ENCODE measurements at places on chromosomes 2 and 18.

GRCh38 chr2:177970670-177971454 is 101.7 kb downstream of the PDE11A start:
- no peak for DNase-seq

GRCh38 chr2:64228126-64228678 is 84.0 kb upstream of the PELI1 start:
- DNase-seq = peak; percentile 99

GRCh38 chr2:185127412-185127811 is 529.1 kb downstream of the ZNF804A start:
- no peak for DNase-seq

- no peak for DNase-seq
These were observed 351.0 kb downstream of the PIK3C3 start for GRCh38 chr18:42305869-42306593.

DNA sequence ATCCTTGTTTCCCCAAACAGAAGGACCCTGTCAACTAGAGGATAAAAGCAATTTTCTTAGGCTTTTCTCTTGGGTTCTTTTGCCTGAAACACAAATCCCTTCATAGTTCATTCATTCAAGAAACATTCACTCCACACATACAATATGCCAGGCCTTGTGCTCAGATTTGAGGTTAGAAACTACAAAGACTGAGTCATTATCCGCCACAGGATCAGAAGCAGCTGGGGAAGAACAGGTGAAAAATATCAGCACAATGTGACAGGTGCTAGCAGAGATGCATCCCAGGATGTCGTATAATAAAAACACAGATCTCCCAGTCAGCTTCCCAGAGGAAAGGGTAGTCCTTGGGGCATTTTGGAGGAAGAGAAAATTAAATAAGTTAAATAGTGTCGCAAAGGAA is 172.4 kb downstream of the LRATD1 start:
- no peak for DNase-seq

DNA sequence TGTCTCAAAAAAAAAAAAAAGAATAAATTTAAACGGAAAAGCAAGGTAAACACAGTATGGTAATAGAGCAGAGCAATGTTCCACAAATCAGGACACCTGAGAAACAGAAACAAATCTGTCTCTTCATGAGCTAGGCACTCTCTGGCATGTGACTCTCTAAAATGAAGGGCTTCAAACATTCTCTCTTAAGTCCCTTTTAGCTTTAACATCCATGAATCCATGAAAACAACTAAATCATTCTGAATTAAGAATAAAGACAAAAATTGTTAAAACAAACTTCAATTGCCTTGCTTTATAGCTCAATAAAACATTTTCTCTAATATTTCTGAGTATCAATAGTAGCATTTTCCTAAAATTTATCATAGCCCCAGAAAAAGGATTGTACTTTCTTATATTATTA is 132.1 kb downstream of the NBAS start:
- no peak for DNase-seq

DNA sequence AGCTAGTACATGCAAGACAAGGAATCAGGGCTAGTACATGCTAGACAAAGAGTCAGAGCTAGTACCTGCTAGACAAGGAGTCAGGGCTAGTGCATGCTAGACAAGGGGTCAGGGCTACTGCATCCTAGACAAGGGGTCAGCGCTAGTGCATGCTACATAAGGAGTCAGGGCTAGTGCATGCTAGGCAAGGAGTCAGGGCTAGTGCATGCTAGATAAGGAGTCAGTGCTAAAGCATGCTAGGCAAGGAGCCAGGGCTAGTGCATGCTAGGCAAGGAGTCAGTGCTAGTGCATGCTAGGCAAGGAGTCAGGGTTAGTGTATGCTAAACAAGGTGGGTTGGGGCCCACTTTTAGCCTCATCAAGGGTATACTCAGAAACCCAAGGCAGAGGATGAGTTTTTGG is 90.1 kb upstream of the FAM136A start:
- DNase-seq = no peak

- no peak for DNase-seq
These were observed 81.5 kb upstream of the MAP3K20 start for GRCh38 chr2:172993931-172994717.

DNA sequence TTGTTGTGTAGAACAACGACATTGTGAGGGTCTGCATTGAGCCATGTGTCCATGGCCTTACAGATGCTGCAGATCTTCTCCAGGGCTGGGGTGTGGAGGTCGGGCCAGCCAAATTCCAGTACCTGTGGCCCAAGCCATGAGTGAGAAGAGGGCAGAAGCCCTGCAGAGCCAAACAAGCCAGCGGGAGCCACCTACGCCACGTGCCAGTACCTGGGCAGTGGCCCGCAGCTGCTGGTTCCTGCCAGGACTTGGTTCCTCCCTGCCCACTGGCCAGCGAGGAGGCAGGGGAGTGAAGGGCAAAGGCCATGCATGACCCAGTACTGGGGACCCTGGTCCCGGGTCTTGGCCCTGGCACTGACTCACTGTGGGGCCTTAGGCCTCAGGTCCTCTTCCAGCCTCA is 109.4 kb downstream of the TNS1 start:
- no peak for DNase-seq

DNA sequence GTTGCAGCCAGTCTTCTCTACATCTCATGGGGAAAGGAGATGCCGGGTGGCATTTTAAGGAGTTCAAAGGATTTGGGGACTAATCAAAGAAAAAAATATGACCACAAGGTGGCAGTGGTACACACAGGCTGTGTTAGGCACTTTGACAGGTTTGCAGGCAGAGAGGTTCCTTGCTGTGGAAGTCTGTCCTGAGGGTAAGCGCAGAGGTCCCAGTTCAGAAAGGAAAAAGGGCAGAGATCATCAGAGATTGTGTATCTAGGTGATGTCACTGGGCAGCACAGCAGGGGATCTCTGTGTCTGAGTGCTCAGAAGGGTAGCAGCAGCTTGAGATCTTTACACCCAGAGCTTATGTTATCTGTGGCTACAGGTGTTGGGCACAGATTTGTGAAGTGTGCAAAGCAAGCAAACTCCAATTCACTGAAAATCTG is 231.4 kb downstream of the LRRTM1 start:
- peak; percentile 91 for DNase-seq

GRCh38 chr2:86398500-86399474 is 42.4 kb upstream of the KDM3A start:
- no peak for DNase-seq

DNA sequence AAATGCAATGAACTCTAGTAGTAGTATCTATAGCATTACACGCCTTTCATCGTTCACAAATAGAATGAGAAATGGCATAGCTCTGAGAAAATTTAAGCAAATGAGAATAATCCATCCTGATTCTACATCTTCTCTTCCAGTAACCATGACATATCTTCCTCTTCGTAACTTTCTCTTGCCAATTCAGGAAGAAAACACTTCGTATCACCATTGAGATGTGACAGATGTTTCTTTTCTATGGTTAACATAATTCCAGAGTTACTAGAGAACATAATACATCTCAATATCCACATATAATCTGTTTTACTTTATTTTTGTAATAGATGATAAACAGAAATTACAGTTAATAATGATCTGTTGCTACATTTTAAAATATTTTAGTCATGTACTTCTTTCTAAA is 1527.4 kb downstream of the LRP1B start:
- DNase-seq = no peak

GRCh38 chr2:28638102-28638501 is 113.5 kb upstream of the PPP1CB start:
- DNase-seq = no peak

DNA sequence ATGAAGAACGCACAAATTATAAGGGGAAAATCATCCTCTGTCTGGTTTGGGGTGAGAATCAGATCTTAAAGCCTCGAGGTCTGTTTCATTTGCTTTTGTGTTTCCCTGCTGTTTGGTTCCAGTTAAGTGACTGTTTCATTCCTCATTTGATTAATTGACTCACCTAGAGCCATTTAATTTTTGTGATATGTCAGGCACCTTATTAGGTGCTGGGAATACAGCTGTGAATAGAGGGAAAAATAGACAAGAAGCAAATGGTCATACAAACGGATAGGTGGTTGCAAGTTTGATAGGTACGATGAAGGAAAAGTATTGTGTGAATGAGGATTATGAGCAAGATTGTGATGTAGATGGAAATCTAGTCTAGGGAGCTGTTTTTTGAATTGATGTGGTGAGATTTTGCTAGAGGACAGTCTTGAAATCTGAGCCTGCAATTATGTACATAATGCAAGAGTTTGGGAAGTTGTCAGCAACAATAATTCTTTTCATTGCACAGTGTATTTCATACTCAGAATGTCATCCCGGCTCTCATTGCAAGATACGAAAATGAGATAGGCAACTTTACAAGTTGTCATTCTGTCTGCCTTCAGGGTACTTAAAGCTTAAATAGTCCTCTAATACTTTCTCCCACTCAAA is 2.2 kb downstream of the ACSL3 start:
- DNase-seq = no peak

DNA sequence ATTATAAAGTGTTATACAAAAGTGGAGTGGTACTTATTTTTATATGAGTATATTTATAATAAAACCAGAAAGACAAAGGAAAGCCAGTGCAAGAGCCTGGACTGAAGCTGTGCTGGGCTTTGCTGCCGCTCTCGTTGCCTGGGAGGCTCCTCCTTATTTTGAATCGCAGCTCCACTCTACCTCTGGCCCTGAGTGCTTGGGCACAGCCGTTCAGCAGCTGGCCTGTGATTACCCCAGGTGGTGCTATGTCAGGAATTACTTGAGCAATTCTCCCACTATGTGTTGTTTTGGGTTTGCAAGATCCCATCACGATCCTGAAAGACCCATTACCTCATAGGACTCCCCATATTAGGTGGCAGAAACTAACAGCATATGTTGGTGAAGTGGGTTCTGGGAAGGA is 53.0 kb upstream of the LCLAT1 start:
- no peak for DNase-seq

DNA sequence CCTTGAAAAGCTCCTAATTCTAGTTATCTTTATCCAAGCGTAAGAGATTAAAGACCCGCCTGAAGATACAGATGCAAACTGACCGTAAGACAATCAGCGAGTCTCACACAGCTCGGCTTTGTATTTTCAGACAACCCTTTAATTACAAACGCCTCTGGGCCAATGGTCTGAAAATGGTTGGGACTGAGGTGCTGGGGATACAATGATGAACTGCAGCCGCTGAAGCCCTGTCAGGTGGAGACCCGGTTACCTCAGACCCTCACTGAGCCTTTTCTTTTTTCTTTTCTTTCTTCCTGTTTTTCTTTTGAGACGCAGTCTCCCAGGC is 715 bp upstream of the CFAP36 start:
- peak; percentile 58 for DNase-seq

- no peak for DNase-seq
These were observed 5.2 kb downstream of the RAPGEF4 start for GRCh38 chr2:172740856-172741255.

- DNase-seq = no peak
These were observed 62.6 kb upstream of the ZNF397 start for GRCh38 chr18:35178260-35178659.

DNA sequence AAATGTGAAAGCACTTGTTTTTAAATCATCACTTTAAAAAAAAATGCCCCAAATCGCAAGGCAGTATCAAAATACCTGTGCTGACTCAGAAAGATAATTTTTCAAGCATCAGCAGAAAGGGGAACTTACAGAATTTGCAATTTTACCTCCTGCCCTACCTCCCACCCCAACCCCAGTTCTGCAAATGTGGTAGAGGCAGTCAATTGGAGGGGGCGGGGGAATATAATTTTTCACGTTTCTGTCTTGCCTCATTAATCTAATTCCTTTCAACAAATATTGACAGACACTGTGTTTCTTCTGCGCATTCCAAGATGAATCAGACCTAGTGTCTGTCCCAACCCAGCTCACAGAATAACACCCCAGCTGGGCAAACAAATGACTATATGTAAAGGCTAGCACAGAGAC is 76.8 kb downstream of the ALPK2 start:
- DNase-seq = no peak

- no peak for DNase-seq
These were observed 12.6 kb downstream of the AGAP1 start for GRCh38 chr2:235506291-235506996.

DNA sequence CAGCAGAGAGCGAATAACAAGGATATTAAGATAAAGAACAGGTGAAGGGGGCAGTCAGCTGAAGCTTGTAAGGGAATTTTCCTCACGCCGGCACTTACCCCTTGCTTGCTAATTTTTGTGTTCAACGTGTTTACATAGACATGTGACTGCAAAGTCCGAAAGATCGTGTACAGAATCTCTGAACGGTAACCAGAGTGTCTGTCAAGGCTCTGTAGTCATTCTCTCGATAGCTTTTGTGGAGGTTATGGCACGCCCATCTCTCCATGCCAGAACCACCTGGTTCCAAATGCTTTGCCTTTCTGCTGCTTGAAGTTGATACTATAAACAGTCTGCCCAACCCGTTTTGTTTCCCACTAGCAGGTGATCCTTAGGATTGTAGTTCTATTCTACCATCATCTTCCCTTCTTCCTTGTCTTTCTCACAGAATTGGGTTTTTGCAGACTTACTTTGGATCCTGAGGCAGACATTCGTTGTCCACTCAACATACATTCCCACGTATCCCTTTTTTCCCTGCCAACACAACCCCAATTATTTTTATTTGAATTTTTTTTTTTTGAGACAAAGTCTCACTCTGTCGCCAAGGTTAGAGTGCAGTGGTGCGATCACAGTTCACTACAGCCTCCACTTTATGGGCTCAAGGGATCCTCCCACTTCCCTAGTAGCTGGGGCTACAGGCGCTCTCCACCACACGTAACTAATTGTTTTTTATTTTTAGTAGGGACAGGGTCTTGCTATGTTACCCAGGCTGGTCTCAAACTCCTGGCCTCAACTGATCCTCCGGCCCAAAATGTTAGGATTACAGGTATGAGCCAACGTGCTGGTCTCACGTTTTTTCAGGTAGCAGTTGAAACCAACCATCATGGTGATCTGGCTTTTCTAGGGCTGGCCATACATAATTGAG is 1.3 kb upstream of the USP34 start:
- peak; percentile 35 for DNase-seq

- peak; percentile 36 for DNase-seq
These were observed 2.4 kb downstream of the MAP4K4 start for GRCh38 chr2:101699755-101700461.

DNA sequence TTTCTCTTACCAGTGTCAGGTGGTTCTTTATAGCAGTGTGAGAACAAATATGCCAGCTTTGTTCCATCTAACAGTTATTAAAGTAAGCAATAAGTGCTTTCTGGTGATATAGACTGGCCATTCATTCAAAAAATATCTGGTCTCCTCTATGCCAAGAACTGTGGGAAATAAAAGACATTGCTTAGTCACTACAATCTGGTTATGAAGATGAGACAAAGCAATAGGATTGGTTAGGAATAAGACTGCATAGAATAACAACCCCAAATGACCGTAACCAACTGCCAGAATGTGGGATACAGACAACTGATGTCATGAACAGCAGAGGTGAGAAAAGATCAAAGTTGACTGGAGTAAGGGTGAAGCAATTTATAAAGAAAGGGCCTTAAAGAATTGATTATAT is 83.8 kb downstream of the MBD2 start:
- DNase-seq = no peak

- DNase-seq = no peak
These were observed 22.8 kb downstream of the ATP8B1 start for GRCh38 chr18:57780318-57780705.

DNA sequence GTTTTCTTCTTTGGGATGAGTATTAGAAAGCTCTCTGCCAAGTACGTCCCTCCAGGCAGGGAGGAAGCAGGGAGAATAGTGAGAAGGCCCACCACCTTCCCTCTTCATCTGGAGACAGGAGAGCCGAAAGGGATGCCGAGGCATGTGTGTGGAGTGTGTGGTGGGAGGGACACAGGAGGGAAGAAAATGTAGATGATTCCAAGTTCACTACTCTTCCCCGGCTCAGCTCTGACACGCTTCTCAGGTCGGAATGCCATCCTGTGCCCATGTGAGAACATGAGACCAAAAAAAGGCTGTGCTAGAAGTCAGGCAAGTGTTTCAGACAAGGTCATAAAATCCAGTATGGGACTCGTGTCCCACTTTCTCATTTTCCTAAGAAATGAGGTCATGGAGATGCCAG is 47.4 kb downstream of the GYPC start:
- DNase-seq = no peak
